ENCODE measurements at places on chromosomes 16 and 17.
A peak's percentile ranks its signal among the peaks of the same experiment; 100 is the strongest.

DNA sequence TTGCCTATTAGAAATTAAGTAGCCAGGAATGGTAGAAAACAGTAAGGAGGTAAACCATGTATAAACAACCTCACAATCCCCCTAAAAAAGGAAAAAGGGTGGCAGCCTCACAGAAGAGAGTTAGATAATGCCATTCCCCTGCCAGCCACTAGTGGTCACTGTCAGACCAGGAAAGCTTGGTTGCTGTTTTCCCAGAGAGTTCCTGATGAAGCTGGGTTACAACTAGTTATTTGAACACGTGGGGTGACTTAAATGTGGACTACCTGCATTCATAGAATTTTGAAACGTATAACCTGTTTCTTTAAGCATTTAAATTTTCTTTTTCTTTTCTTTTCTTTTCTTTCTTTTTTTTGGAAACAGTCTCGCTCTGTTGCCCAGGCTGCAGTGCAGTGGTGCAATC lies 5.8 kb downstream of the GPRC5C start:
- DNase-seq: peak; percentile 11

DNA sequence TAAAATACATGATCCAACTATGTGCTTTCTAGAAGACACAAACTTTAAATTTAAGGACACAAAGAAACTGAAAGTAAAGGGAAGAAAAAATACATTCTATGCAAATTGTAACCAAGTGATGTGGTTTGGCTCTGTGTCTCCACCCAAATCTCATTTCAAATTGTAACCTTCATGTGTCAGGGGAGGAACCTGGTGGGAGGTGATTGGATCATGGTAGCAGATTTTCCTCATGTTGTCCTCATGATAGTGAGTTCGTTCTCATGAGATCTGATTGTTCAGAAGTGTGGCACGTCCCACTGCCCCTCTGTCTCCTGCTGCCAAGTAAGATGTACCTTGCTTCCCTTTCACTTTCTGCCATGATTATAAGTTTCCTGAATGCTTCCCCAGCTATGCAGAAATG lies 15.0 kb downstream of the OR1A1 start:
- DNase-seq: no peak

DNA sequence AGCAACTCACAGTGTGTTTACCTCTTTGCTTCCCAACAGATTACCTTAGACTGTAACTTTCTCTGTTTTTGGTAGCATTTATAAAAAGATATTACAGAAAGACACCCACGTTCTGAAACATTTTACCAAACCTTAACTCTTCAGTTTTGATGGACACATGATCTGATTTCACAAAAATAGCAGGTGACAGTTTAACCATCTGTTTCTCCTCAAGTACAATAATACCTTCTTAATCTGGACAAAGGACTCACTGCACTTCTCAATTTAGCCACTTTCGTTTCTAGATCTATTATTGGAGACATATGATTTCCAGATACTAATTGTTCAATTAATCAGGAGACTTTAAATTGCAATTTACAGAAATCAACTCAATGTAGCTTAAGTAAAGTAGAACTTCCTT lies 703.8 kb upstream of the KIF2B start:
- DNase-seq: no peak

DNA sequence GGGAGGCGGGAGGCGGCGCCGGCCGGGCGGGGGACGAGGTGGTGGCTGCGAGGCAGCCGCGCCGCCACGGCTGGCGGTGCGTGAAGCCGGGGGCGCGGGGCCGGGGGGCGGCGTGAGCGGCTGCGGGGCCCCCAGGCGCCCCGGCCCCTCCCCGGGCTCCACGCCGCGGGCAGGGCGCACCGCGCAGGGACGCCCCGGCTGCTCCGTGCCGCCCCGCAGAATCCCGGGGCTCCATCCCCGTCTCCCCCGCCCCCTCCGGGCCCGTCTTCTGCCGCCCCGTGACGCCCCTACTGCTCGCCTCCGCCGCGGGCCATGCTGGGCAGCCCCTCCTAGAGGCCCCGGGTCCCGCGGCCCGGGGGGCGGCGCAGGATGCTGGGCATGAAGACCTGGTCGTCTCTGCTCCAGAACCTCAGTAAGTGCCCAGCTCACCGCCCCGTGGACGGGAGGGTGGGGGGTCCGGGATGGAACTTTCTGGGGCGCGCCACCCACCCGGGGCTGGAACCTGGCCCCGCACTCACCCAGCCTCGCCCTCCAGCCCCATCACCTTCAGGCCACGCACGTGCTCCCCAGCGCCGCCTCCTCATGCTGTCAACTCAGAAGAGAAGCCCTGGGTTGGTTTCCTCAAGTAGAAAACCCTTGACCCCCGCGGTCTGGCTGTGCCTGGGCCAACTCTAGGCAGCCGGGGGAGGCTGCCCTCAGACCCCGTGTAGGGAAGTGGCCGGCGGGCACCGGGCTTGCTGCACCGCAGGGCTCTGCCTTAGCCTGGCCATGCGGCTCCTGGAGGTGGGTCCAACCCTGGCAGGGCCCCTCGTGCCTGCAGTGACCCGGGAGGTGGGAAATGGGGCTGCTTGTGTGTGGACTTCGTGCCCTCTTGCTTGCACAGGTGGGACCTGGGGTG lies 150.2 kb upstream of the GSE1 start:
- no peak for DNase-seq

DNA sequence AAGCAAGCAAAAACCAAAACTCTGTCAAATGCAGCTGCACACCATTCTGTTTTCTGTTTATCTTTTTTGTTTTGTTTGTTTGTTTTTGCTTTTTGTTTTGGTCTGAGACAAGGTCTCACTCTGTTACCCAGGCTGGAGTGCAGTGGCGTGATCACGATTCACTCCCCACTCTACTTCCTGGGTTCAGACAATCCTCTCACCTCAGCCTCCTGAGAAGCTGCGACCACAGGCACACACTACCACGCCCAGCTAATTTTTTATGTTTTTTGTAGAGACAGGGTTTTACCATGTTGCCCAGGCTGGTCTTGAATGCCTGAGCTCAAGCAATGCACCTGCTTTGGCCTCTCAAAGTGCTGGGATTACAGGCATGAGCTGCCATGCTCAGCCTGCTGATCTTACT lies 19.3 kb upstream of the SLFN13 start:
- no peak for DNase-seq
